A673 (cell line): ENCODE measurements at places on chromosomes 3 and 15.

DNA sequence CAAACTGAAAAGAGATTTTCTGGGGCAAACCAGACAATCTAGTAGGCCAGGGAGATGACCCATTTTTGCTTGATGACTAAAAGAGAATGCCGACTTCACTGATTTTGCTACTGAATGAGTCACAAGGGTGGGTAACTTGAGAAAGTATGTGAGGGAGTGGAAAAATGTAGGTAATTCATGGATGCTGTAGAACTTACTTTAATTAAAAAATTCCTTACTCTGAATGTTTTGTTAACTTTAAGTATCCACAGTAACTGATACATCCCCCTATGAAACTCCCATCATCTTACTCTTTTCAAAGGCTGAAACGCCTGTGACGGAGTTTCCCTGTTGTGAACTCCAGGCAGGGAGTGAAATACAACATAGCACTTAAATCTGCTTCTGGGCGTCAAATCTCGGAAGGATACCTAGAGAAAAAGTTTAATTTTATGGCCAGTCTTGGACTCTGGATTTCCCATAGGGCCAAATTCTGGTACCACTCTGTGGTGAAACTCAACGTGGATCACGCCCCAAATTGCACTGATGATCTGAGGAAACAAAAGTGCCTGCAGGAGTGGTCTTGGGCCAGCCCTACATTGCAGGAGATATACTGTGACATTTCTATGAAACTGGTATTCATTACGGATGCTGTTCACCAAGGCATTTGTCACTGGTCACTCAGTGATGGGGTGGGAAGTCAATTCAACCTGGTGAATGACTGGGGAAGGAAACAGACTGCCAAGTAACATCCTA lies 24.0 kb downstream of the GOLIM4 start:
- DNase-seq, result peak; percentile 15

DNA sequence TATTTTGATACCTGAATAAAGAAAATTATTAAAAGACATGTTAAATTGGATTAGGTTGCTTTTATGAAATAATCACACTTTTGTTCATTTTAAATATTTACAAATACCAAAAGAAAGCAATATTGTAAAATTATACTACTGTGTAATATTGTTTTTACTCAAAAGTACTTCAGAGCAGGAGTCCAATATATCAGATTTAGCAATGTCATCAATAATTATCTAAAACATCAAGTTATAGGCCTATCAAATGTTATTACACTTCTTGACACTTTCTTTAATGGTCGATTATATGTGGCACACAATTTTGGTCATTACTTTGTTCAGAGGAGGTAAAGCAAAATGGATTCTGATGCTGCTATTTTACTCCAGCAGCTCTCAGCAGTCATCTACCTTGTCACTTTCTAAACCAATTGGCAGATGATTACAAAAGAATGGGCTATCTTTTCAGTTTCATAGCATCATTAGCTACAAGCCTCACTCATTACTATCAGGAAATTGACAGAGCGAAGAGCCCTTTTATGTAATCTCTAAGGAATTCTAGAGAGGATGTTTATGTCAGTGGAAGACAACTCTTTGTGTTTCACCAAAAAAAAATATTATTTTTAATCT lies 318.6 kb downstream of the PLOD2 start:
- no peak for DNase-seq

GRCh38 chr15:50144341-50145120 lies 25.5 kb upstream of the ATP8B4 start:
- DNase-seq, result no peak

GRCh38 chr3:151843275-151843674 lies 29.4 kb downstream of the AADAC start:
- DNase-seq, result no peak

DNA sequence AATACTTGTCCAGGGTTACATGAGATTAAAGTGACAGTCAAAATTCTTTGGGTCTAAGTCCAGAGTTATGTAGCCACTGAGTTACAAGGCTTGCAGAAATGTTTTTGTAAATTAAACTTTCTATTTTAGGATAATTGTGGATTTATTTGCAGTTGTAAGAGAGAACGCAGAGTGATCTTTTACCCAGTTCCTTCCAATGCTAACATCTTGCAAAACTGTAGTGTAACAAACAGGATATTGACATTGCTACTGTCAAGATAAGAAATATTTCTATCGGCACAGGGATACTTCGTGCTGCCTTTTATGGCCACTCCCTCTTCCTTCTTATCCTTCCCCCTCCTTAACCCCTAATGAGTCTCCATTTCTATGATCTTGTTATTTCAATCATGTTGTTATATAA lies 1022.9 kb downstream of the MCTP2 start:
- DNase-seq, result no peak

DNA sequence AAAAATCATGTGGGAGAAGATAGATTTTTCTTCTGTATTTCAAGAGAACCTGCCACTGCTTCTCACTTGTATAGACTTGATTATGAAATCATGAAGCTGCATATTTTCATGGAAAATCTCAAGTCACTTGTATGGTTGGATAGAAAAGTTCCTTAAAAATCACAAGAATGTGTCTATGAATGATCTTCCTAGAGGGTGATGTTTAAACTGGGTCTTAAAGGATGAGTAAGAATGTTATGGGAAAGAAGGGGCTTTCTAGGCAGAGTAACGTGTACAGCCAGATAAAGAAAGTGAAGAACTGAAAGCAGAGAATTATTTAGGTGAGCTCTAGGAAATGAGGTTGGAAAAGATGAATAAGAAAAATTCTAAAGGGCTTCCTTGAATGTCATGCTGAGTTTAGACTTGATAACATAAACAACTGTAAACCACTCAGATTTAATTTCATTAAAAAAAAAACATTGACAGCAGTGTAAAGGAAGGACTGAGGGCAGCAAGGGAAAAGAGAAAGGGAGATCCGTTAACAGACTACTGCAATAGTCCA lies 5.0 kb downstream of the CD47 start:
- DNase-seq, result no peak

GRCh38 chr15:57385923-57386390 lies 9.7 kb downstream of the CGNL1 start:
- DNase-seq, result no peak

DNA sequence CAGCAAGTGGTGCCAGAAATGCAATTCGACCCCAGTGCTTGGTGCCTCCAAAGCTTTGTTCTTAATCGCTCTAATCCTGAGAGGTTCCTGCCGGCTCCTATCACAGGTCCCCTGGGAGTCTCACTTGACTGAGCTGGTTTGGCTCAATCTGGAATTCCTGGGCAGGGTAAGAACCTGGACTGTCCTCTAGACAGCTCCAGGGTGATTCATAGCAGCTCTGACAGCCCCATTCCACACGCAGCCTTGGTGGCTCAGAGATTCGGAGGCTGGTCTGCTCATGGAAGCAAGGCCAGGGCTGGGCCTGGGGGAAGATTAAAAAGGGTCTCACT lies 37.9 kb downstream of the MYO5C start:
- peak; percentile 72 for DNase-seq

DNA sequence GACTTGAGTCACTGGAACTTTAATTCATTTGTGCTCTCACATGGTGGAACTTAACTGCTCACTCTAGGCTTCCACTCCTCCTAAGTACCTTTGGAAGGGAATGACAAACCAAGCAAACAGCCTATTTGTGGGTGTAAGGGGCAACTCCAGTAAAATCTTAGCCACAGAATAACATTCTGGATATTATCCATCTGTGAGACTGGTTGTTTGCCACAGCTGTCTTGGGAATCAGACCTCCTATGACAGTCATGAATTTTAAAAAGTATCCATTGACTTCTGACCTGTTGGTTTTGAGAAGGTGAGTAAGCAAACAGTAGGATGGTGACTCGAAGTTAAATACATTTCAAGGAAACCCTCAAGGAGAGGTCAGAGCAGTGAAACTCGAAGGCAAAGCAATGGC lies 147.3 kb upstream of the CDIN1 start:
- DNase-seq, result no peak

GRCh38 chr3:157135671-157136396 lies 24.1 kb downstream of the CCNL1 start:
- peak; percentile 52 for DNase-seq

DNA sequence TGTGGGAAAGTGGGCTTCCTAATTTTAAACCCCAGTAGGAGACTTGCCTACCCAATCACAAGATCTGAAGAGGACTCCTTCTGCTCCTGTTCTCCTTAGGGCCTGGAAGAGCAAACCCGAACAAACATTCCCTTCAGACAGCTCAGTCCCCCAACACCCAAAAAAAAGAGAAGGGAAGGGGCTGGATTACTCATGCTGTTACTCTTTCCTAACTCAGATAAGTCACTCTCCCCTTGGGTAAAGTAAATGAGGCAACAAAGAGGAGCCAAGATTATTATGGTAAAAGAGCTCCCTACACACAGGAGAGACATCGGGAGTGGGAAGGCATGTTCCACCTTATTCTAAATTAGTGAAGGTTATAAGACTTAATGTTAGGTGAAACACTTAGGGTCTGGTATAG lies 18.1 kb upstream of the LEKR1 start:
- DNase-seq, result no peak

DNA sequence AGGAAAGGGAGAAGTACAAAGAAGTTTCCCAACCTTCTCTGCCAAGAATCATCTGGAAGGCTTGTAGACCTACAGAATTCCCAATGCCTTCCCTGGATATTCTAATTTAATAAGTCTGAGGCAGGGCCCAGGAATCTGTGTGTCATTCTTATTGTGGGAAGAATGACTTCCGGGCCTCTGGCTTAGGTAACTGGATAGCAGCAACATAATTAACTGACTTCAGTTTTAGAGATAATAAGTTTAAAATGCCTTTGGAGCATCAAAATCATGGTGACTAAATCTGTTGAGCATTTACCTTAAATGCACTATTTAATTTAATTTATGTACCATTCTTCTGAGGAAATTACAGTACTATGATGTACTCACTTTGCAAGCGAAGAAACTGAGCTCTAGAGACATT lies 44.3 kb upstream of the TM4SF1 start:
- DNase-seq, result no peak

- no peak for DNase-seq
These were observed 113.5 kb downstream of the FNDC3B start for GRCh38 chr3:172152874-172153273.

GRCh38 chr3:167565489-167565888 lies 88.3 kb downstream of the WDR49 start:
- DNase-seq, result no peak

- DNase-seq, result no peak
These were observed 20.4 kb upstream of the EXOG start for GRCh38 chr3:38475716-38476115.

DNA sequence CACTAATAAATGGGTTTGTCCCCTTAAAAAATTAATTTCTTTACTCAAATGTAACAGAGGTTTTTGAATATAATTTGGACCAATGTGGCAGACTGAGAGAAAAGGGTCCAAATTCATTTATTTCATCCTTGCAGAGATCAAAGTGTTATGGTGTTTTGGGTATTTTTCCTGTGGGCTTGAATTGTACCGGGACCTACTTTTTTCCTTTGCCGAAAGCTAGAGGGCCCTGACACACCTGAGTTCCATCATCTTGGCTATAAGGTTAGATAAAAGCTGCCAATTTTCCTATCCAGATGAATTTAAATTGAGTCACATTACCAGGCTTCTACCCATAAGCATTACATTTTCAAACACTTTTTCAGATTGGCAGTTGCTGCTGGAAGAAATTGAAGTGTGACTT lies 908 bp downstream of the CCNB2 start:
- DNase-seq, result peak; percentile 2

DNA sequence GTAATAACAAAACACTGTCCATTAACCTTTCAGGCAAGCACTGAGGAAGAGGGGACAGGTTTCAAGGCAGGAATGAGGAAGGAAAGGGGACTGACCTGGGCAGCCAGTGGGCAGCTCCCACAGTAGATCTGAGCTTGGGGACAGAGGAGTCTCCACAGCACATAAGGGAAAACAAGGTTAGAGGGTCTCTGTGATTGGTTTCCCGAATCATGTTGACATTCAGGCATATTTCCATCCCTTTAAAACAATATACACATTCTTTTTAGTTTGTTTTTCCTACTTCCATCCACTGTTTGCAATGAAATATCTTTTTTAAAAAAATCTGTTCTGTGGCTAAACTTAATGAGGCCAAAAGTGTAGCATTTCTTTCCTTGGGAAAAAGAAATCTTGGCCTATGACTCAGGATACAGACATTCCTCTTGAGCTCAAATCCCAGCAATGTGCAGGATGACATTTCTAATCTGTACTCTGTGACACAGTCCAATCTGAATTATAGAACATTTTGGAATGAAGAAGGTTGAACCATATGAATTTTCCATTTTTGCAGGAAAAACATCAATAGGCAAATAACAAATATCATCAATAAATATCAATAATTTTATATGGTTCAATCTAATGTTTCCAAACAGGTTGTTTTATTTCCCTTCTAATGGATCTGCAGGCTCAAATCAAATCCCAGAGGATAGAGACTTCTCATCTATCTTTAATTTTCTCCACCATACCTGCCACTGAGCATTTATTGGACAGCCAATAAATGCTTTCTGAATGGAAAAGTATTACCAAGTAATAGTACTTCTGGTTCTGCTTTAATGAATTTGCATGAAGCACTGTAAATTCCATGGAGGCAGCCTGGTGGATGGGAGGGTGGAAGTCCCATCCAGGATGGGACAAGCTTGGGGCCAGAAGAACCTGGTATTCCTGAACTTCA lies 54.1 kb downstream of the ITGB5 start:
- DNase-seq, result no peak

- no peak for DNase-seq
These were observed 108.1 kb upstream of the THBS1 start for GRCh38 chr15:39472621-39473297.

DNA sequence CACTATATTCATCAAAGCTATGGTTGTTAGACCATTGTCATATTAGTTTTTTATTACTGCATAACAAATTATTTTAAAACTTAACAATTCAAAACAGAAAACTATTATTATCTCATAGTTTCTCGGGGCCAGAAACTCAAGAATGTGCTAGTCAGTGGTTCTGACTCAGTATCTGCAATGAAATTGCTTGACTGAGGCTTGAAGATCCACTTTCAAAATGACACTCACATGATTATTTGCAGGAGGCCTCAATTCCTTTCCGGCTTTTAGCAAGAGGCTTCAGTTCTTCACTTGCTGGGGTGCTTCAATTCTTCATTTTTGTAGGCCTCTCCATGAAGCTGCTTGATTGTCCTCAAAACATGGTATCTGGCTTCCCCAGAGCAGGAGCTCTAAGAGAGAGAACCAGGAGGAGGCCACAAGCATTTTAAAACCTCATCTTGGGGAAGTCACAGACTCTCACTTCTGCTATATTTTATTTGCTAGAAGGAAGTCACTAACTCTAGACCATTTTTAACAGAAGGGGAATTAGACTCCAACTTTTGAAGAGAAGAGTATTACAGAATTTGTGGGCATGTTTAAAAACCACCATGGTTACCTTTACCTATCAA lies 383.7 kb downstream of the MFSD1 start:
- DNase-seq, result no peak

GRCh38 chr3:185215873-185216606 lies 37.8 kb downstream of the EHHADH start:
- DNase-seq, result peak; percentile 27

- DNase-seq, result no peak
These were observed 210.0 kb downstream of the MAGI1 start for GRCh38 chr3:65828706-65829105.

- DNase-seq, result no peak
These were observed 45.9 kb upstream of the ALDH1A3 start for GRCh38 chr15:100833417-100834389.
